ENCODE measurements at places on chromosomes 7 and 10. TPM values are rescaled to one million over a fixed set of nuclear protein-coding genes. Genes with fewer than 3 reads are reported as not detected.

Gene VWA2
- total RNA-seq = 18.7 TPM

Gene GIMAP8
- total RNA-seq = 10.4 TPM

Gene MYH16
- not detected for total RNA-seq

Gene CALML3
- total RNA-seq = not detected

Gene SLIT1
- 0.16 TPM for total RNA-seq

Gene PNLIPRP1
- total RNA-seq = not detected

Gene DNAJC9
- 24.3 TPM for total RNA-seq

Gene UPK3B
- 2.1 TPM for total RNA-seq

Gene VKORC1L1
- total RNA-seq = 21.1 TPM

DNA sequence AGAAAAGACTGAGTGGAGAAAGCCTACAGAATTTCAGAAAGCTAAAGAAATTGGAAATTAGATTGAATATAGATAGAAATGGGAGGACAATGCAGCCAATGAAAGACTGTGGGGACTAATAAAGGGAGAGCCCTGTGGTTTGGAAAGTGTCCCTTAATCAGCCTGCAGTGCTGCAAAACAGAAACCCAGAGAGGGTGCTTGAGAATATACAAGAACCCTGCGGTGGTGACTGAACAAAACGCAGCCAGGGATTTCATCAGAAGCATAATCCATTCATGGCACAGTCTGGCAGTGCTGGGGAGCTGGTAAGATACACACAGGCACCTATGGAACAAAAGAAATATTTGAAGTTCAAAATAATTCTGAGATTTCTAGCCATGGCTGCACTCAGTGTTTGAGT lies 19.1 kb downstream of the CEP41 start:
- DNase-seq = no peak

DNA sequence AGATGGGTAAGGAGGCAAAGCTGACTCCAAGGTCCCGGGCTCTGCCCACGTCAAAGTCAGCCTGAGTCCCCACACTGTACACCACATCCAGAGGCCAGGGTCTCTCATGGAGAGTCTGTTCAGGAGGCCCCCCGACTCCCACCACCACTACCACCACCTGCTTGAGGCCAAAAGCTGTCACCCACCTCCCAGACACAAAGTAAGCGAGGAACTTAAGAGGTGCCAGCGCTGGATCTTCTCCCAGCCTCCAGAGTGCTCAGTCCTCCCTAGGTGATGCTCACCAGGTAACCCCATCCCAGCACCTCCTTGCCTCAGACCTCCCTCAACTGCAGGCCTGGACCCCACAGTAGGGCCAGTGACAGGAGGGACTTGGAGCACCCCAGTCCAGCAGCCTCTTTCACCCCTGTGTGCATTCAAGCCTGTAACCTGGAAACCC lies 520 bp downstream of the NPC1L1 start:
- no peak for DNase-seq

- no peak for DNase-seq
Observed at GRCh38 chr10:45526309-45526905, 146.2 kb downstream of the ZFAND4 start.

DNA sequence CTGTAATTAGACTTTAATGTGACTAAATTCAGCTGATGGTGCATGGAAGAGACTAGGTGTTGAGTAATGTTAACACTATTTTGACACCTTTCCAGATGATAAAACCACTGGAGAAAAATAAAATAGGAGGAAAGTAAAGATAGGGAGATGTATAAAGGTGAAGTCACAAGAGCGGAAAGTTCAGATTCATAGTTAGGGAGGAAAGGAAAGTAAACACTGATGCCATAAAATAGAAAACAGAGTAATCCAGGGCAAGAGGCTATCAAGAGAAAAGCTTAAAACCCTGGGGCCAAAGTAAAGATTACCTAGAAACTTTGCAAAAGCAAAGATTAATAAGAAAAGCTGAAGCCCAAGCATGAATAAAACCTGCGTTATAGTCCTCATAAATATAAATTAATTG lies 62.8 kb downstream of the RAB11FIP2 start:
- no peak for DNase-seq

GRCh38 chr10:50431791-50432190 lies 180.5 kb upstream of the ASAH2 start:
- DNase-seq = no peak

DNA sequence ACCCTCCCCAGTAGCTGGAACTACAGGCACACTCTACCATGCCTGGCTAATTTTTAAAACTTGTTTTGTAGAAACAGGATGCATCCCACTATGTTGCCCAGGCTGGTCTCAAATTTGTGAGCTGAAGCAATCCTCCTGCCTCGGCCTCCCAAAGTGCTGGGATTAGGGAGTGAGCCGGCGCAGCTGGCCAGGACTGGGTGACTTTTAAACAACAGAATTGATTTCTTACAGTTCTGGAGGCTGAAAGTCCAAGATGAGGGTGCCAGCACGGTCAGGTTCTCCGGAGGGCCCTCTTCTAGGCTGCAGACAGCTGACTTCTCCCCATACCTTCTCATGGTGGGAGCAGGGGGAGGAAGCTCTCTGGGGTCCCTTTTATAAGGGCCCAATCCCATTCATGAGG lies 75.2 kb upstream of the CHST15 start:
- peak; percentile 2 for DNase-seq

- no peak for DNase-seq
Observed at GRCh38 chr7:95531605-95532219, 46.0 kb downstream of the ASB4 start.

DNA sequence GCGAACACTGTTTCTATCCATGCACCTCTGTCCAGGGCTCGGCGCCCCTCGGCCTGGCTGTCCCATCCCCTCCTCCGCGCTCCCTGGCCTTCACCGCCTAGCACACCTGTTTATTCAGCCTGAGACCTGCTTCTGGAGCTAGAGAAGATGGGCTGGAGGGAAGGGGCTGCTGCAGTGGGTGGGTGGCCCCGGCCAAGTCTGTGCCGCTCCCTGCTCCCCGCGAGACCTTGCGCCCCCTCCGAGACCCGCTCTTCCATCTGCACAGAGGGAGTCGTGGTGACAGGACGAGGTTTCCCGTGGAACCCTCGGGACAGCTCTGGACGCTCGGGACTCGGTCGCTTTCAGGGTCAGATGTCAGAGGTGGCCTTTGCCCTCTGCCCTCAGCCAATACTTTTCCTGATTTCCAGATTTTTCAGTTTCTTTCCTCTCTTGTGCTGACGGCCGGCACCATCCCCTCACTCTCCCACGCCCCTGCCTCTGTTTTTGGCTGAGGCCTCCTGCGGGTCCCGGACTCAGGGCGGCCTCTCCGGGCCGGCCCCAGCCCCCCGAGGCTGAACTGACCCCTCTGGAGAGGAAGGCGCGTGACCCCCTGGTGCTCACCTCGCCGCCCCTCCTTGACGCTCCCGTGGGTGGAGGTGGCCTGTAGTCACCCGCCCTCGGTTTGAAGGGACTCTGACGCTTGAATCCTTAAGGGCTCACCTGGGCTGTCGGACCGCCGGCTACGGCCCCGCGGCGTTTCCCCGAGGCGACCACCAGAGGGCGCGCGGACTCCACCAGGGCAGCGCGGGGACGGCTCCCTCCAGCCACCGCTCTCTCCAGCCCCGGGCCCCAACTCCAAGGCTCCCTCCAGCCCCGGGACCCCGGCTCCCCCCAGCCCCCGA lies 15.6 kb downstream of the SHH start:
- no peak for DNase-seq

All from breast epithelium (tissue), 4 donors.